ENCODE measurements at places on chromosomes 3 and 15.

DNA sequence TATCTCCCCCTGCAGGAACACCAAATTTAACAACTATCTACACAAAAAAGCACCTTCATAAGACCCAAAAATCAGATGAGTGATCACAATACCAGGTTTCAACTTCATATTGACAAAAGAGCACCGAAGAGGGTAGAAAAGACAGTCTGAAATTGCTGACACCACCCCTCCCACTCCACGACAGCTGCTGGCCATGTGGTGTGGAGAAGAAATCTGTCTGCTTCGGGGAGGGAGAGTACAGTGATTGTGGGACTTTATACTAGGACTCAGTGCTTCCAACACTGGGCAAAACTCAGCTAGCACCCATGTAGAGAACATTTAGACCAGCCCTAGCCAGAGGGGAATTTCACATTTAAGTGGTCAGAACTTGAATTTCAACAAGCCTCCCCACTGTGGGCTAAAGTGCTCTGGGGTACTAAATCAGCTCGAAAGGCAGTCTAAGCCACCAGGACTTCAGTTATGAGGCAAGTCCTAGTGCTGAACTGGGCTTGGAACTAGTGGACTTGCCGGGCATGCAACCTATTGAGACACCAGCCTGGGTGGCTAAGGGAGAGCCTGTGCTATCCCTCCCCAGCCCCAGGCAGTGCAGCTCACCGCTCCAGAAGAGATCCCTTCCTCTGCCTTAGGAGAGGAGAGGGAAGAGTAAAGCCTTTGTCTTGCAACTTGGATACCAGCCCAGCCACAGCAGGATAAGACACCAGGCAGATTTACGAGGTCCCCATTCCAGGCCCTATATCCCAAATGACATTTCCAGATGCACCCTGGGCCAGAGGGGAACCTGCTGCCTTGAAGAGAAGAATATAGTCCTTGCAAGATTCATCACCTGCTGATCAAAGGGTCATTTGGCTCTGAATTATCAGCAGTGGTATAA lies 44.6 kb upstream of the POU1F1 start:
- no peak for DNase-seq

- DNase-seq = peak; percentile 56
Observed at GRCh38 chr3:162295323-162295983, 798.8 kb downstream of the OTOL1 start.

DNA sequence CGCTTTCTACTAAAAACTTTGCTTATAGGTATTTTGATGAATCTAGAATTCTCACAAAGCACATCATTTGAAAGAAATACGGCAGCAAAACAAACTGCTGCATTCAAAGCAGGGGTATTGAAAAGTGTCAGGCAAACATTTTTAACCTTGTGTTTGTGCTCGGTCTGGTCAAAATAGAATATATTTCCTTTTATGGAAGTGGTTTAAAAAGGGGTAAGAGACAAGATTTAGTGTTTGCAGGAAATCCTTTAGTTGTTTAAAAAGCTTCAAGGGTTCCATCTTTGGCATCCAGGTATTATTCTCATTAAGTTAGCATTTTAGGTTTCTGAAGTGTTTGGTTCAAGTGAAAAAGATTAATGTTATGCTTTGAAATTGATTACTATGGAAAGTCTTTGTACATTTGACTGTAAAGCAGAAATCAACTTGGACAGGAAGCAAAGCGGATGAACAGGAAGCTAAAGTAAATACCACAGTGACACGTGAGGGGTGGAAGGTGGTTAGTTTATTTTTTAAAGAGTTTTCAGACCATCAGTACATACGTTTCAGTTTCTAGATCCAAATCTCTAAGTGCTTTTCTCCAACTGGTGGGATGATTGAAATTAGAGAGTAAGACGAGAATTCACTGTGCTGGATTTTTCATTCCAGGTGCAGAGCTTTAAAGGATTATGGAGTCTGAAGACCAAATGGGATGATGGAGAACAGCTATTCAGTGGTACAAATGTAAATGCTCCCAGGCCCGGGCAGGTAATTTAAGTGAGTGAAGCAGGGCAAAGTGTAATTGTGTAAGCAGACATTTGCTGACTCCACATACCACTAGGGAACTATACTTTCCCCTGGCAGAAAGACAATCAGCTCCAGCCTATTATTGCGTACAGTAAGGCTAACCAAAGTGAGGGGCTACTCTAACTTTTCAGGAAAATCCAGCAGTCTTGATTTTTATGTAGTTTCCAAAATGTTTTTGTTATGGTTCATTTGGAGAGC lies 341.8 kb upstream of the TBL1XR1 start:
- DNase-seq = peak; percentile 16

GRCh38 chr3:10226293-10226692 lies 22.0 kb upstream of the TATDN2 start:
- no peak for DNase-seq

Data from glomerular endothelial cell (primary cell).